ENCODE measurements at places on chromosomes 1 and 21. TPM values are rescaled to one million over a fixed set of nuclear protein-coding genes. Genes with fewer than 3 reads are reported as not detected.

Gene SLC22A15
- 0.39 TPM for total RNA-seq

Gene MOB3C
- total RNA-seq = 23.1 TPM

Gene TADA1
- 8.5 TPM for total RNA-seq

Gene CACNA1E
- 0.06 TPM for total RNA-seq

Gene NGF
- total RNA-seq = 0.28 TPM

Gene RXFP4
- not detected for total RNA-seq

Gene ZNF691
- 7.0 TPM for total RNA-seq

Gene TRAF3IP3
- 0.84 TPM for total RNA-seq

Gene HTR1D
- total RNA-seq = not detected

Gene KCNE1
- 0.40 TPM for total RNA-seq

Gene COP1
- 22.7 TPM for total RNA-seq

Gene HRNR
- total RNA-seq = not detected

Gene CASZ1
- 66.7 TPM for total RNA-seq

Gene PRR9
- total RNA-seq = not detected

Gene AQP10
- total RNA-seq = not detected

Gene PDZK1IP1
- 0.25 TPM for total RNA-seq

Gene PLXNA2
- 20.8 TPM for total RNA-seq

Gene CCDC30
- total RNA-seq = 1.2 TPM

Gene SLC45A1
- 0.94 TPM for total RNA-seq

Gene RIPK4
- not detected for total RNA-seq

Gene ZZZ3
- 28.4 TPM for total RNA-seq

Gene CYP4A22
- not detected for total RNA-seq

Gene VWA5B1
- not detected for total RNA-seq

Gene GPR52
- 0.28 TPM for total RNA-seq

Gene EPHA10
- total RNA-seq = not detected

Gene CHRNB2
- not detected for total RNA-seq

Gene LRRC71
- total RNA-seq = not detected

Gene RSPO1
- not detected for total RNA-seq

Gene CA14
- 0.30 TPM for total RNA-seq

Gene CFHR5
- total RNA-seq = not detected

Gene CLCA4
- not detected for total RNA-seq

All from psoas muscle (tissue), 8 donors.